ENCODE measurements at places on chromosomes 16 and 17.

- DNase-seq = no peak
These were observed 73.3 kb downstream of the GNAO1 start for GRCh38 chr16:56264609-56264972.

DNA sequence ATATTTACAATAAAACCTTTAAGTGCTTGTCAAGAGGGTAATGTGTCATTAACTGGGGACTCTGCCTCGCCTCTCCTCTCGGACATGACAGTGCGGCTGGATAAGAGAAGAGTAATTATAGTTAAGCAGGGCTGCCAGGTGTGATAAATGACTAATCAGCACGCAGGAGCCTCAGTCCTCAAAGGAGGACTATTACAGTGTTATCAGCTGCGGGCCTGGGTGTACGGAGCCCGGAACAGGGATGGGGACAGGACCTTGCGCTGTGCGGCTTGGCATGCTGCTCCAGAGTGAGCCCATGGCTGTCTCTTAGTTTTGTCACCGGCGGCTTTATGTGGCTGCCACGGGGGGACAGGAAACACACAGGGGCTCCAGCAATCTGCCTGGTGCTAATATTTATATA, 607.2 kb downstream of the MAF start:
- no peak for DNase-seq

GRCh38 chr17:32320847-32321246, 21.1 kb downstream of the C17orf75 start:
- no peak for DNase-seq

GRCh38 chr17:79651761-79652160, 40.9 kb upstream of the RBFOX3 start:
- DNase-seq = no peak

DNA sequence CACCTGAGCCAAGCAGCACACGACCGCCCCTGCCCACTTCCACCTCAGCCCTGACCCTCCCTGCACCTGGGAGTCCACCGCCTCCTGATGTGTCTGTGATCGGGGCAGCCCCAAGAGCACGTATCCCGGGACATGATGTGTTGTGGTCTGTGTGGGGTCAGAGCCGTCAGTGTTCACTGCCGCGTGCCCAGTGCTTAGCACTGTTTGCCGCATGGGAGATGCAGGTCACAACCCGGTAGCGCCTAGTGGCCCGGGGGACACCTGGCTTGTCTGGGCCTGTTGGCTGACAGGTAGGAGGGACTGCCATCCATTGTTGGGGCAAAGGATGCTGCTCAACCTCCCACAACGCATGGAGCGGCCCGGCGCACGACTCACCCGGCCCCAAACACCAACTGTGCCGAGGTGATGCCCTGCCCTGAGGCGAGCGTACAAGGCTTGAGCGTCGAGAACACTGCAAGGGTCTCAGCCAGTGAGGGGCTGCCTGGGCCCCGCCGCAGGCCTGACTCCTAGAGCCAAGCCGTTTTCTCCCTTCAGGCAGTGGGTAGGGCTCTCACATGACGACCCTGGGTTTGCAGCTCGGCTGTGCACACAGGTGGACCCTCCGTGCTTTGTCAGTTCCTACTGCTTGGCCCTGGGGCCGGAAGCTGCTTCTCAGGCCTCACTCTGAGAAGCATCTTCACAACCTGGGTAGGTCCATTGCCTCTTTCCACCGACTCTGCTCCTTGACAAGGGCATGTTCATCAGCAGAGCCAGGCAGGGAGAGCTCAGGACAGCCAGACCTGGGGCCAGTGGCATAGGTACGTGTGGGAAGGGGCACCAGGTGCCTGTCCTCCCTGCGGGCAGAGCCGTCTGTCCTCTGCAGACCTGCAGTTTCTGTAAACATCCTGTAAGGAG, 5.9 kb upstream of the C16orf95 start:
- DNase-seq = no peak

GRCh38 chr16:66846831-66847230, 2.6 kb downstream of the CA7 start:
- no peak for DNase-seq

DNA sequence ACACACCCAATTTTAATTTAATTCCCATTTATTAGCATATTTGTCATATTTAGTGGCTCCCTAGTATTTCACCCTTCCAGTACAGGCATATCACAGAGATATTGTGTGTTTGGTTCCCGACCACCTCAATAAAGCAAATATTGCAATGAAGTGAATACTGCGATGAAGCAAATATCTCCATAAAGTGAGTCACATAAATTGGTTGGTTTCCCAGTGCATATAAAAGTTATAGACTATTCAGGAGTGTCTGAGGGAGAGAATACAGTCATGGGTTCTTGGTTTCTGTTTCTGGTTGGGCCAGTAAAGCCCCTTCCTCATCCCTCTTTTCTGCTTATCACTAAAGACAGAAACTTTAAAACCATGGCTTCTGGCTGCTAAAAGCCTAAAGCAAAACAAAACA, 295.4 kb upstream of the AXIN2 start:
- DNase-seq = no peak
